ENCODE measurements at places on chromosomes 5 and 9. TPM values are rescaled to one million over a fixed set of nuclear protein-coding genes. Genes with fewer than 3 reads are reported as not detected.

DNA sequence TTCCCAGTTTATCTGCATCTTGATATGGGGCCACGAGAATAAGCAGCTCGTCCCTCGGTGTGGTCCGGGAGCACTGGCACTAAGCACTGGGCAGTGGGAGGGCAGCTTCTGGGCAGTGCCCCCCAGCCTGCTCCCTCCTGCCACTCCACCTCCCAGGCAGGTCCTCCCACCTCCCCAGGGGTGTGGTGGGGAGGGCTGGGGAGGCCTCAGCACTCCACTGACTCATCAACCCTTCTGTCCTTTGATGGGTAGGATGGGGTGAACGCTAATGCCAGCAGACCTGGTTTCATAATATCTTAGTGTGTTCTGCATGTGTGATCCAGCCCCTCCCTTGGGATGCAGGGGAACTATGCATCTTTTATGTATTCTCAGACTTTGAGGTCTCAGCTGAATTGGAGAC, 62.2 kb upstream of the GNE start:
- no peak for DNase-seq

PRR16 gene
- total RNA-seq, result 2.6 TPM

KIF24 gene
- 0.68 TPM for total RNA-seq

DNA sequence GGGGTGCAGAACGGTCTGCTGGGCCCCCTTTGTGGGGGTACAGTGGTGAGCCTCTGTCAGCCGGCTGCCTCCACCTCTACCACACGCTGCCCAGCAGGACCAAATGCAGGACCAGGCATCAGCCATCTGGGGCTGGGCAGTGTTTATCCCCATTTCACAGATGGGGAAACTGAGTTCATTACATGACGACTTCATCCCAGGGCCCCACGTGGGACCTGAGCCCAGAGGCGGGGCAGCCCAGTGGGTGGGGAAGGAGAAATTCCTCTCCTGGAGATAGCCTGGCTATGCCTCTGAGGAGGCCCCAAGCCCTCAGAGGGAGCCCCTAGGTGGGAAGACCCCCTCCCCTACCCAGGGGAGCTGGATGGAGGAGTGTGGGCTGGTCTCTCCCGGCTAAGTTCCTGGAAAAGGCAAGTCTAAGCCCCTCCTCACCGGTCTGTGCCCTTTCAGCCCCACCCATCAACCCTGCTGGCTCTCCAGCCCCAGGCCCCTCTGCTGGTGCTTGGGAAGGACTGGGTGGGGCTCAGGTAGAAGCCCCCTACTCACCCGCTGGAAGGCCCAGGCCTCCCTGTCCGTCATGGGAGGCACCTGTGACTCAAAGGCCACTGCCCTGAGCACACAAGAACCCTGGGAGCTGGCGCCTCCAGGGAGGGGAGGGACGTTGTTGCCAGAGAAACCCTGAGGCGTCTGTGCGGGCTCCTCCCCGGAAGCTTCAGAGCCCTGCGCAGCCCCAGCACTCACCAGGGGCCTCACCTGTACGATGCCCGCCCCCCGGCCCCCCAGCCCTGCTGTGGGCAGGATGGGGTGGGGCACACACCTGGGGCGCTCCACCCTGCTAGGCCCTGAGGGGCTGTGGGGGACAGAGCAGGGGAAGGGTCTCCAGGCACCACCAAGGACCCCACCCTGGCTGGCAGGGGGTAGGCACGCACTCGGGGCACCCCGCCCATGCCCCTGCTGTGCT, 7.4 kb upstream of the CCDC187 start:
- DNase-seq, result no peak

- DNase-seq, result no peak
These were observed 98.2 kb downstream of the DAP start for GRCh38 chr5:10662661-10663488.

PRRX2 gene
- total RNA-seq, result 1.7 TPM

DNA sequence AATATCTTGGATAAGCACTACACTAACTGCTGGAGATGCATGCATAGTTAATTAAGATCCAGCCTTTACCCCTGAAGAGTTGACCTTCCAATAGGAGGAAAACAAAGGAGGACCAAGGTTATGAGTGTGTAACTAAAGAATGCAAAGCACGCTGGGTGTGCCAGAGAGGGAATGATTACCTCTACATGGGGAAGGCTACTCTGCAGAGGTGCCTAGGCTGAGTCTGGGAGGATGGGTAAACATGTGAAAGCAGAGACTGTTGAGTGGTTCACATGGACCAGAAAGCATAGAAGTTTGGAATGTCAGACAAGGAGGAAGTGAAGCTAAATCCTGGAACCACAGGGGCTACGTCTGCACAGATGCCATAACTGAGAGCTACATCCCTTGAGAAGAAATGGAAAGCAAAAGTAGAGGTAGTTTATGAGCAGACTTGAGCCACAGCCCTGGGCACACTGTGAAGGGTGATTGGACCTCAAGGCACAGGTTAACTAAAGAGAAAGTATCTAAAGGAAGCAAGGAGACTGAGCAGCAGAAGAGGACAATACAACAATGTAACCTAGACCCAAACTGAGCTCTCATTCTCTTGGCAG, 176.2 kb downstream of the DENND1A start:
- DNase-seq, result no peak

IRX1 gene
- total RNA-seq, result not detected

DNA sequence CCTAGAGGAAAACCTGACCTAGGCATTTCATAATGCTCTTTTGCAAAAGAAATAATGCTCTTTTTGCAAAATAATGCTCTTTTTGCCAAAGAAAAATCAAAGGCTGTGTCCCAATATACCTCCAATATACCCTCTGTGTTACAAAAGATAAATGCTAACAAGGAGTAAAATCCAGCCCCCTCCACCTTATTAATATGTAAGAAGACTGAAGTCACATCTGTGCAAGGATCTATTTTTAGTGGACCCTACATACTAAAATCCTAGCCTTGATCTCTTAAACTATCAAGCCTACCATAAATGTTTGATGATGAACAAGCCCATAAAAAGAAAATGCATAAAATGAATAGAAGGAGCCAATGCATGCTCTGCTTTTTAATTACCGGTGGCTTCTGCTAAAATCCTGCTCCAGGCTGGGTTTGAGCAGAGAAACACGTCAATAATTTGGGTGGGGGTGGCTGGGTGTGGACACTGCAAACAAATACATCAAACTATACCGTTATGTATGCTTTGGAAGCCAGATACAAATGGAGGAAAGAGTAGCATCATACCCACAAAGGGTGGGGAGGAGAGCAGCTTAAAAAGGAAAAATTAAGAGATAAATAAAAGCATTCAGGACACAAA, 131.6 kb downstream of the SEMA6A start:
- no peak for DNase-seq

PCDHB8 gene
- 0.20 TPM for total RNA-seq

MEGF10 gene
- total RNA-seq, result 24.7 TPM

- no peak for DNase-seq
These were observed 211.3 kb downstream of the MAN2A1 start for GRCh38 chr5:109900911-109901627.

- DNase-seq, result no peak
These were observed 131.0 kb upstream of the SPRY4 start for GRCh38 chr5:142455856-142456255.

- no peak for DNase-seq
These were observed 270.4 kb upstream of the TUT7 start for GRCh38 chr9:86624630-86625029.

GFPT2 gene
- 4.1 TPM for total RNA-seq

GRCh38 chr5:125978015-125978414, 445.2 kb upstream of the GRAMD2B start:
- no peak for DNase-seq

DNA sequence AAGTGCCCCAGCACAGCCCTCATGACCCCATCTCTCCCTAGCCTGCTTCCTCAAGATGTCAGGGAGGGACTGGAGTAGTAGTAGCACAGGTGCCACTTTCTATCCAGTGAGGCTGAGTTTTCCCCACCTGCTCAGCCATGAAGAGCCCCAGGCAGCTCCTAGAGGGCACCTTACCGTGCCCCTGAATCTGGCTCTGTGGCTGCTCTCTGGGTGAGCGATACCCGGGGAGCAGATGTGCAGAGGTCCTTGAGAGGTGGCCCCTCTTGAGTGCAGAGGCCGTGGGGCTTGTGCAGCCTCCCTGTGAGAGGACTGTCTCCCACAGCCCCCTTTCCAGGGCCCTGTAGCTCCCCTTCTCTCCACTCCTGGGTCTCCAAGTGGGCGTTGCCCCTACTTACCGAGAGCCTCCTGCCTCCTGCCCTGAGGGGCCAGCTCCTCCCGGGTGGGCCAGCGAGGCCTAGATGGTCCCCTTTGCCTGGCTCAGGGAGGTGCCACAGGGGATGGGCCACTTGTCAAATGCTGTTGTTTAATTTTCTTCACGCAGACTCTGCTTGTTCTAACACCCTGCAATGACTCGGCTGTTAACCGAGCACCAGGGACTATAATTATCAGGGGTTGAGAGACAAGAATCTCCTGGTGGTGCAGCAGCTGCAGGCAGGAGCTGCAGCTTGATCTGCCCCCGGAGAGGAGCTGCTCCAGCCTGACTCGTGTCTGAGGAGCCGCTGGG, 29.6 kb upstream of the PITX1 start:
- DNase-seq, result no peak

DNA sequence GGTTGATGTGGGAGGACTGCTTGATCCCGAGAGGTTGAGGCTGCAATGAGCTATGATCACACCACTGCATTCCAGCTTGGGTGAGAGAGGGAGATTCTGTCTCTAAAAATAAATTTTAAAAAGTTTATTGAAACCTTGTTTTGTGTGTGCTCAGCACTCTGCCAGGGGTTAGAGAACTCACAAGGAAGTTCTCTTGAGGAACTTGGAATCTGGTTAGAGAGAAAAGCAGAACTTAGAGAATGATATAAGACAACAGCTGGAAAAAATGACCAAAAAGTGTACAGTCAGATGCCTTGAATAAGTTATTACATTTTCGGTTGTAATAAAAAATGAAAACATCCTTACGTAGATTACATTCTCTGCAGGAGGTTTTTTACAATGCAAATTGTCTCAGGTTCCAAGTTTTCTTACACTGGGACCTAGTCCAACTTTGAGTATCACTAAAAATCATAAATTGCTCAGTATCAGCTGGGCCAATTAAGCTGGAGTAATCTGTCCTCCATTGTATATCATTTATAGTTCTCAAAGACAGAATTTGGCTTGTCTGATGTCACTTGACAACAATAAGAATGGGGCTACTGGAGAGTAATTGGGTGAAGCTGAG, 21.7 kb upstream of the TENT2 start:
- DNase-seq, result no peak

GNE gene
- 11.6 TPM for total RNA-seq

DNA sequence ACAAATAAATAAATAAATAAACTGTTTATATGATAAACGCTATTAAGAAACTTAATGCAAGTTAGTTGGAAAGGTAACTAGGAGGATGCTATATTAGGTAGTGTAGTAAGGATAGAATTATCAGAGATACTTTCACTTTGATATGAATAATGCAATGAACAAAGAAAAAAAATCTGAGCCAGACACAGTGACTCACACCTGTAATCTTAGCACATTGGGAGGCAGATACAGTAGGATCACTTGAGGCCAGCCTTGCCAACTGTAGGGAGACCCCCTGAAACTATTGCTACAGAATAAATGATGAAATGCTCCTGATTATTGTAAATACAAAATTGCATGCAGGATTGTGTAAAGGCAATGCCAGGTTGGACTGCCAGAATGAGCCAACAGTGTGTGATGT, 109.2 kb downstream of the ANXA2R start:
- DNase-seq, result no peak

IL5 gene
- not detected for total RNA-seq

DNA sequence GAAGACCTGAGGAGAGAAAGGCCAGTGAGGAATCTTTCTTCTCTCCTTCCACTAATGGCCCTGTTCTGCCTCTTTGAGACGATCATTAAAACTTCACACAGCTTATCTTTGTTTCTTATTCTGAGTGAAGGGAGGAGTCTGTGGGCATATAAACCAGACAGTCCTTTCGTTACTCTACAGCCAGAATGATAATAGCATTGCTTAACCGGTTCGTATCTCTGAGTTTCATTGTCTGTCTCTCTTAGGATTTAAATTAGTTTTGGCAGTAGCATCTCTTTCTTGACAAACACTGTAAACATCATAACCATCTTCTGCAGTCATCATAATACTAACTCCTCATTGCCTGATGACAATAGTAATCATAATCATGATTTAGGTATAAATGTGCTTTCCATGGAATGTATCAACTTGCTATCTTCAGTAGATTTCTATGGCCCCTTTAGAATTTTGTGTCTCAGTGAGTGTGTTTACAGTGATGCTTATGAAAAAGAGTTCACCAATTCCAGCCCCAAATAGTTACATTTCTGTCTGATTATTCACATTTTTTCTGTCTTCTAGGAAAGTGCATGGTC, 618.8 kb upstream of the KLF4 start:
- DNase-seq, result no peak

GRCh38 chr9:121688681-121689080, 37.2 kb downstream of the DAB2IP start:
- DNase-seq, result no peak

- DNase-seq, result no peak
These were observed at the start of gene IFNW1 for GRCh38 chr9:21141427-21141882. Gene IFNW1 (minus strand): TSS chr9:21141832. CDS start chr9:21141570, 262 bp downstream.

DNA sequence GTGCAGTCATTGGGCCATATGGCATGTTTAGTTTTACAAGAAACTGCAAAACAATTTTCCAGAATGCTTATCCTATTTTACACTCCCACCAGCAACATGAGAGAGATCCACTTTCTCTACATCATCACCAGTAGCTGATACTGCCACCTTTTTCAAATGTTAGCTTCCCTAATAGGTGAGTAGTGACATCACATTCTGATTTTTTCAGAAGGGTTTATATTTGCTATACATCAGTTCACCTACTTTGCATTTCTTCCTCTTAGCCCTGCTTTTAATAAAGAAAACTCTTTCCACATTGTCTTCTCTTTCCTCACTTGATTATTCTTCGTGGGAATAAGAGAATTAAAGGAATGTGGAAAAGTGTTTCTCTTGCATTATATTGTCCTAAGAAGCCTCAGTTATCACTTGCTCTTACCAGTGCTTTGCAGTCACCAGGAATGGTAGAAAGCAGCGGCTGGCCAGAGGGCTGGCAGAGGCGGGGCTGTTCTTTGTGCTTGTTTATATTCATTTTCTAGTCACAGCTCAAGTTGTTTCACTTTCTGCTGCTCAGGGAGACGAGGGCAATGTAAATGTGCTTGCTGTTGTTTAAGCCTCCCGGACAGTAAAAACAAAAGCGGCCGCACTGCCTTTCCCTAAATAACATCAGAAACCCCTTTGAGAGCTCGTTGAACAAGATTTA, 164.8 kb downstream of the HSD17B3 start:
- DNase-seq, result peak; percentile 12

DNA sequence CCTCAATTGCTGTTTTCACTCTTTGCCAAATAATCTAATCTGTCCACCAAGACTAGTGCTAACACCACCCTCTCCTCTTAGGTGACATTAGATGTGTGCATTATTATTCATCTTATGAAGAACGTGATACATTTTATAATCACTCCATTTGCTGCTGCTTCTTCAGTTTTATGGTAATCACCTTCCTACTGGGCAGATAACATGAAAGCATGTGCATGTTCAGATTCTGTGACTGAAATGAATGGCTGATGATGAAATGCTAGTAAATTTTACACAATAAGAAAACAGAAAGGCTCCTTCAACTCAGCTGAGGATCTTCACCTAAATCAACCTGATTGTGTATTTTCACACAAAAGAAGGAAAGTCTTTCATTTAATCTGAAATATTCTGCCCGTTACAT, 577.6 kb downstream of the CSNK1G3 start:
- no peak for DNase-seq

Data from gastrocnemius medialis (tissue), 4 donors.